ENCODE measurements at places on chromosomes 7 and 10.

DNA sequence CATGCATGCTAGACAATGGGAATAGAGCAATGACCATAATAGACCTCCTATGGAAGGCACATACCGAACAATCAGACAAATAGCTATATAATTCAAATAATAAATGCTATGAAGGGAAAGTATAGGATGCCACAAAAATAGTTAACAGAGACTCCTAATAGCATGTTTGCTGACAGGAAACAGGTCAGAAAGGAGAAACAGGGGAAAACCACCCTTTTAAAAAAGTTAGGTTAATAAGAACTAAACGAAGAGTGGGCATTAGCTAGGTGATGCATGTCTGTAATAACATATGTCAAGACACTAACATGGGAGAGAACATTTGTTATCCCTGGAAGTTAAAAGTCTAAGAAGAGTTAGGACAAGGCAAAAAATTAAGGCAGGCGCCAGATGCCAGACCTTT is 58.9 kb downstream of the ABI1 start:
- no peak for DNase-seq

- no peak for DNase-seq
These were observed 24.3 kb upstream of the DNAJB12 start for GRCh38 chr10:72379062-72379461.

DNA sequence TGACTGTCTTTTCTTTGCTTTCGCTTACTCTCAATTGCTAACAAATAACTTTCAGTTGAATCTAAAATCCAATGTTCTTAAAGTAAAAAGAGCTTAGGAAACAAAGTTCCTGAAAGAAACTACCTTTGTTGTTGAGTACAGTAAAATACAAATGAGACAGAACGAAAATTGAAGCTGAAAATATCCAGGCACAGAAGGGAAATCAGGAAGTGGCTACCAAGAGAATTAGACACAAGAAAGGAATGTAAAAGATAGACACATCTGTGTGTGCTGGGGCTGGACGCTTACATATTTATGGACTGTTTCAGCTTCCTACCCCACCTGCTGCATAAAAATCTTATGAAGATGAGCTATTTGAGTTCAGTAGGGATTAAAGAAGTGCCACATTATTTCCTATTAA is 161.7 kb upstream of the PLXDC2 start:
- no peak for DNase-seq

- no peak for DNase-seq
These were observed 20.7 kb downstream of the FGFR2 start for GRCh38 chr10:121577568-121577967.

GRCh38 chr7:121383235-121383910 is 12.7 kb downstream of the FAM3C start:
- DNase-seq = no peak

- no peak for DNase-seq
These were observed 252.4 kb upstream of the GHITM start for GRCh38 chr10:83886871-83887270.

DNA sequence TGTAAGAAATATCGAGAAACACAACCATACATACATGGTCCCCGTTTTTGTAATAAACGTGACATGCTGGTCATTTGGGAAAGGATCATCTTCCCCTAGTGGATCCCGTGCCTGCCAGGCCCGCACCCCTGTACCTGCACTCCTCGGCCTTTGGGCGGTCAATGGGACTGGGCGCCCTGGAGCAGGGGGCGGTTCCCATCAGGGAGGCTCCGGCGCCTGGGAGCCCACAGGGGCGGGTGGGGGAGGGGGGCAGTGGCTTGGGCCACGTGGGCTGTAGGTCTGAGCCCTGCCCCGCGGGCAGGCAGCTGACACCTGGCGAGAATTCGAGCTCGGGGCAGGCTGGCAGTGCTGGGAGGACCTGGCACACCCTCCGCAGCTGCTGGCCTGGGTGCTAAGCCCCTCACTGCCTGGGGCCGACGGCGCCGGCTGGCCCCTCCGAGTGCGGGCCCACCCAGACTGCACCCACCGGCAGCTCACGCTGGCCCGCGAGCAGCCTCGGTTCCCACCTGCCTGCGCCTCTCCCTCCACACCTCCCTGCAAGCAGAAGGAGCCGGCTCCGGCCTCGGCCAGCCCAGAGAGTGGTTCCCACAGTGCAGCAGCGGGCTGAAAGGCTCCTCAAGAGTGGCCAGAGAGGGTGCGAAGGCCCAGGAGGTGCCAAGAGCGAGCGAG is 361.6 kb upstream of the GRM3 start:
- no peak for DNase-seq

GRCh38 chr7:519484-520390 is at the start of gene PDGFA:
Gene PDGFA, minus strand, starts transcription at chr7:519846. Its CDS starts 845 bp downstream, at chr7:519001.
- no peak for DNase-seq
